ENCODE measurements at places on chromosomes 11 and 22. TPM values are rescaled to one million over a fixed set of nuclear protein-coding genes. Genes with fewer than 3 reads are reported as not detected.

TEX12 gene
- total RNA-seq, result 0.30 TPM

ACTN3 gene
- 0.30 TPM for total RNA-seq

DESI1 gene
- 49.3 TPM for total RNA-seq

MAPK8IP1 gene
- 0.50 TPM for total RNA-seq

MMP27 gene
- total RNA-seq, result not detected
